ENCODE measurements at places on chromosomes 4 and X.

- no peak for DNase-seq
Observed at GRCh38 chrX:117400839-117401238, 715.8 kb downstream of the KLHL13 start.

GRCh38 chr4:8599657-8600056 lies 7.1 kb downstream of the CPZ start:
- no peak for DNase-seq

DNA sequence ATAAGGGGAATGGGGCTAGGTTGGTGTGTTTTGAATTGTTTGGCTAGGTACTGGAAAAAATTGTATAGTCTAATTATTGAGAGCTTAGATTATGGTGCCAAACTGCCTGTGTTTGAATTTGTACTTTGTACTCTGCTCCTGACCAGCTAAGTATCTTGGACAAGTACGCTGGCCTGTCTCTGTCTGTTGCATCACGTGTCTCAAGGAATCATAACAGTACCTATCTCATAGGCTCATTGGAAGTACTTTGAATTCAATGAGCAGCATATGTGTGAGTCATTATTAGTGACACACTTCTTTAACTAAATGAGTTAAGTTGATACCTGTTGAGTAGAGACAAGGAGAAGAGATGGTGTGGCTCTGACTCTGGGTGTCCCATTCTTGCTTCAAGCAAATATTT lies 69.5 kb upstream of the MND1 start:
- DNase-seq = no peak

DNA sequence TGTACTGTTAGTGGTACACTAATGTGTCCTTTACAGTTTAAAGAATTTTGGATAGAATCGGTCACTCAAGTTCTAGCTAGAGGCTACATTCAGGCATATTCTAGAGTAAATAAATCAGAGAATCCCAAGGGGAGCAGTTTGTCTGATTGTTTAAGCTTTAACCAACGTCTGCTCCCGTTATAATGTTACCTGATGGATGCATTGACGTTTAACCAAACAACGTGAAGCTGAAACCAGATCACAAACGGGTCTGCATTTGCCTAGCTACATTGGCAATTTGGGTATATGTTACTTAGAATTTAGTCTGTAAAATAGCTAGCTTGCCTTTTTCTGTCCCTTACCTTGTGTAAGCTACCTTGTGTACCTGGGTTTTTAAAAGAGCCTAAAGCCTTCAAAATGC lies 1.6 kb downstream of the PI4K2B start:
- no peak for DNase-seq

Measured in sciatic nerve (tissue), 2 donors.